IPS DF 6.9 (cell line): ENCODE measurements at places on chromosomes 2 and 18.

GRCh38 chr2:56416500-56417176 lies 232.8 kb downstream of the CCDC85A start:
- no peak for DNase-seq

DNA sequence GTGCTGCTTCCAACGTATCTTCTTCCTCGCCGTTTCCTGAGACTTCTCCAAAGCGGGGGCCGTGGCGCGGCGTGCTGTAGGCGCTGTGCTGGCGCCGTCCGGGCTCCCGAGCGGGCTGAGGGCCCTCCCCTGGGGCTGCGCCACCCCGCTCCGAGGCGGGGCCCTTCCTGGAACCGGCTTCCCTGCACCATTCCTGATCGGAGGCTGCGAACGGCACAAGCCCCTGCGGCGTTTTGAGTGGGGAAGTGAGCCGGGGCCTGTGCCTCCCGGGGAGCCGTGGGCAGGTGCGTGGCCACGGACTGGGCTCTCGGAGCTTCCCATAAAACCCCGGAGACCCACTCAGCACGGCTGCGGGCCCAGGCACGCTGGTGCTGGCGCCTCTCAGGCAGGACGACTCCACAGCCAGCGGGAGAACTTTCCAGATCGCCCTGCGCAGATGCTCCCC lies 74.7 kb downstream of the PSMG2 start:
- DNase-seq, result no peak

- no peak for DNase-seq
Observed at GRCh38 chr2:198698230-198698629, 759.5 kb downstream of the SATB2 start.

DNA sequence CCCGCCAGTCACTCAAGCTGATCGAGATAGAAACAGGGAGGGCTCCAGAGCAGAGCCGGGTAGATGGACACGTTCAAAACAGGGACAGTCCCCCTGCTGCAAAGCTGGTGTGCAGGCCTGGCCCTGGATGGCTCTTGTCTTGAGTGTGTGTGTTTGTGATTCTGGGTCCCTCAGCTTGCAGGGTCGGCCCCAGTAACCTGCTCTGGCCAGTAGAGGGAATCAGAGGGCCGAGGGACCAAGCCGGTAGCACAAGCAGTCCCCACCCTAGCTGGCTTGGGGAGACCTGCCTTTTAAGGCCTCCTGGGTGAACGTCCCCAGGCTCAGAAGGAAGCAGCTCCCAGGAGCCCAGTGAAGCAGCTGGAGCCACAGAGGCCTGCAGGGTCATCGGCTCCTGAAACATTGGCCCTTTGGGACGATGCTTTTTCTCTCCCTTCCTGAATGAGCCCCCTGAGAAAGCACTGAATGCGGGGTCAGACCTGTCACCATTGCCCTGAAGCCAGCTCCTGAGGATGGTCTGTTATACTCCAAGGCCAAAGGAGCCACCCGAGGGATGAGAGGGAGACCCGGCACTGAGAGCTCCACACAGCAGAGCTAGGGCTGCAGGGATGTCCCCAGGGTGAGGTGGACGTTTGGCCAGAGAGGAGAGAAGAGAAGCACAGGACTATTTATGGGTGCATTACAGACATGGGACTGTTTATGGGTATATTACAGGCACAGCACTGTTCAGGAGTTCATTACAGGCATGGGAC lies 15.4 kb upstream of the MLPH start:
- no peak for DNase-seq

GRCh38 chr2:3785220-3785889 lies 82.0 kb downstream of the DCDC2C start:
- no peak for DNase-seq

- DNase-seq, result no peak
Observed at GRCh38 chr2:139293992-139294548, 513.9 kb upstream of the NXPH2 start.

GRCh38 chr2:104880076-104880475 lies 26.2 kb downstream of the POU3F3 start:
- no peak for DNase-seq

DNA sequence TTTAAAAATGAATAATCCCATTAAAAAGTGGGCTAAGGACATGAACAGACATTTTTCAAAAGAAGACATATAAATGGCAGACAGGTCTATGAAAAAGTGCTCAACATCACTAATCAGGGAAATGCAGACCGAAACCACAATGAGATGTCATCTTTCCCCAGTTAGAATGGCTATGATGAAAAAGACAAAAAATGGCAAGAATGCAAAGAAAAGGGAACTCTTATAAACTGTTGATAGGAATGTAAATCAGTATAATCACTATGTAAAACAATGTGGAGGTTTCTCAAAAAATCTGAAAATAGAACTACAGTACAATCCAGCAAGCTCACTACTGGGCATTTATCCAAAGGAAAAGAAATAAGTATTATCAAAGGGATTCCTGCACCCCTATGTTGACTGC lies 169.2 kb downstream of the METTL4 start:
- DNase-seq, result no peak

DNA sequence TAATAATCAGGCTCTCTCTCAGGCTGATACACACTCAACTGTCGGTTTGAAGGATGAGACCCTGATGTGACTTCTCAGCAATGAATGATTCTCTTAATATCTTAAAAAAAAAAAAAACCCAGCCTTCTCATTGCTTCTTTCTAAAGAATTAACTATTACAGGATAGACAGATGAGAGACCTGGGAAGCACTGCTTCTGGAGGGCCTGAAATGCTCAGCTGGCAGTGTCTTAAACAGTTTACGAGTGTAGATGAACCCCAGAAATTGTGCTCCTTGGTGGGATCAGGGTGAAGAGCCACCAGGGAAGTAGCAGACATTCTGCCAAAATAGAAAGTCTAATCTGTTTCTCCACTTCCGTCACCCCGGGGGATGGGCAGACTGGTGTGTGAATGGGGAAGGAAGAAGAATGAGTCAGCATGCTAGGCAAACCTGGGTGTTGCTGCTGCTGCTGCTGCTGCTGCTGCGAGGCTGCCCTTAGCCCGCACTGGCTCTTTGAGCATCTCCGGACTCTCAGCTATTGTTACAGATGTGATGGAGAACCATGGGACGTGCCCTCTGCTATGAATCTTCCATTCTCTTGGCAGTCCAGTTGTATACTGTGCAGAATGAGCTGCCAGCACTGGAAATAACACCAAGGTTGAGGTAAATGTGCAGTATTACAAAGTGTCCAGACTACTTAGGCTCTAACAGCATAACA lies 158.4 kb downstream of the SETBP1 start:
- DNase-seq, result no peak

DNA sequence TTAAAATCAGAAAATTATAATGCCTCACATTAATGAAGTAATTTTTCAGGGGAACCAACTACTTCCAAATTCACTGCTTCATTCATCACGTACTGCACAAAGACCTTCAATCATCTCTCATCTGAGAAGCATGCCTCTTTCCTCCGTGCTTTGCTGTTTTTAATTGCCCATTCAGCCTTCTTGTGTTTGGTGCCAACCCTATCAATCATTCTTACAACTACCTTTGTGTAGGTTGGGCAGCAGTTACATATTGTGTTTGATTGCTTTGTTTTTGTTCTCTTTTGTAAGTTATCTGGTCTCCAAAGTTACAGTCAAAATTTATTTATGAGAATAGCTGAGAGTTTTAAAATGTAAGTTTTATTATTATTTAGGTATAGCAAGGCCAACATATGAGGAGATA lies 549.0 kb upstream of the SLC8A1 start:
- DNase-seq, result no peak

- no peak for DNase-seq
Observed at GRCh38 chr2:234611209-234611608, 114.3 kb upstream of the ARL4C start.

- DNase-seq, result no peak
Observed at GRCh38 chr18:44882163-44882868, 201.6 kb downstream of the SETBP1 start.

- DNase-seq, result no peak
Observed at GRCh38 chr2:132668987-132669907, 758 bp downstream of the LYPD1 start.

- no peak for DNase-seq
Observed at GRCh38 chr18:31413137-31413536, 34.4 kb upstream of the DSG3 start.

DNA sequence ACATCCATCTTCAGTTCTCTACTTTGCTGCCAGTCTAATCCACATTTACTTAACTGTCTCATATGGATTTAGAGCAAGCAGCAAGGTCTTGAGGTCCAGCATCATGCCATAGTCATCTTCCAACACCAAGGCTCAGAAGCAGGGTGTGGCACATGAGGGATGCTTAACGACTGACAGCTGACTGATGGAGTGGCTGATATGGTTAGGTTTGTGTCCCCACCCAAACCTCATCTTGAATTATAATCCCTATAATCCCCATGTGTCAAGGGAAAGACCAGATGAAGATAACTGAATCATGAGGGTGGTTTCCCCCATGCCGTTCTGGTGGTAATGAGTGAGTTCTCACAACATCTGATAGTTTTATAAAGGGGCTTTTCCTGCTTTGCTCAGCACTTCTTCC lies 257.3 kb downstream of the NBAS start:
- no peak for DNase-seq

GRCh38 chr2:136055929-136056688 lies 61.8 kb downstream of the CXCR4 start:
- no peak for DNase-seq

- no peak for DNase-seq
Observed at GRCh38 chr2:241794250-241794823, 14.7 kb upstream of the NEU4 start.

GRCh38 chr2:113124181-113124961 lies 3.0 kb upstream of the IL1RN start:
- no peak for DNase-seq

DNA sequence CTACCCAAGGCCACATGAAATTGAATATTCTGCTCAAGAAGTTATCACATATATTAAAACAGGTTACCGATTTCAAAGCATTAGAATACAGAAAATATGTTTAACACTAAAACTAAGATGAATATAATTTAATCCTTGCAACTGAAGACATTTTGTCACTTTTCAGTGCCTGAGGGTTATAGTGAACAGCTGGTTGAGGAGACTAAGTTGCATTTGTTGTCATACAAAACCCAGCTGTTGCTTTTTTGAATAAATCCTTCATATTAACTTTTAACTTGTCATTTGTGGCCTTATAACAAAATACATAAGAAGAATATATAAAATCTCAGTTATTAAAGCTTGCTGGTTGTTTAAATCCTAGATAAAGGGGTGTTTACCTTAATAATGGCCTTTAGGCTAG lies 37.5 kb downstream of the RBKS start:
- no peak for DNase-seq

DNA sequence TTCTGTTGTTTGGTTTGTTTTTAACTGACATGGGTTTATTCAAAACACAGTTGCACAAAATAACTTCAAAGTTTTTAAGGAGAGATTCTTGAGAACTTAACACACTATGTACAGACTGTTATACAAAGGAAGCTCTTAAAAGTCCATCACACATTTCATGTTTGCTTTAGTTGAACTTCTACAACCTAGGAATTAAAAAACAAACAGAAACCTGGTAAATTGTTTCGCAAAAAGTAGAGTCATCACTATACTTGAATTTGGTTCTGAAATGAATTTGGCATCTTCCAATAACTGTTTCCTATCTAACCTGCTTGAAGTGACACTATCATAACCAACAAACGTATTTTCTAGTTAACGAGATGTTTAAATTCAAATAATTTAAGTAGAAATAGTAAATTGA lies 21.8 kb downstream of the TRIP12 start:
- DNase-seq, result no peak

- DNase-seq, result no peak
Observed at GRCh38 chr2:149427387-149427786, 97.0 kb downstream of the LYPD6 start.

DNA sequence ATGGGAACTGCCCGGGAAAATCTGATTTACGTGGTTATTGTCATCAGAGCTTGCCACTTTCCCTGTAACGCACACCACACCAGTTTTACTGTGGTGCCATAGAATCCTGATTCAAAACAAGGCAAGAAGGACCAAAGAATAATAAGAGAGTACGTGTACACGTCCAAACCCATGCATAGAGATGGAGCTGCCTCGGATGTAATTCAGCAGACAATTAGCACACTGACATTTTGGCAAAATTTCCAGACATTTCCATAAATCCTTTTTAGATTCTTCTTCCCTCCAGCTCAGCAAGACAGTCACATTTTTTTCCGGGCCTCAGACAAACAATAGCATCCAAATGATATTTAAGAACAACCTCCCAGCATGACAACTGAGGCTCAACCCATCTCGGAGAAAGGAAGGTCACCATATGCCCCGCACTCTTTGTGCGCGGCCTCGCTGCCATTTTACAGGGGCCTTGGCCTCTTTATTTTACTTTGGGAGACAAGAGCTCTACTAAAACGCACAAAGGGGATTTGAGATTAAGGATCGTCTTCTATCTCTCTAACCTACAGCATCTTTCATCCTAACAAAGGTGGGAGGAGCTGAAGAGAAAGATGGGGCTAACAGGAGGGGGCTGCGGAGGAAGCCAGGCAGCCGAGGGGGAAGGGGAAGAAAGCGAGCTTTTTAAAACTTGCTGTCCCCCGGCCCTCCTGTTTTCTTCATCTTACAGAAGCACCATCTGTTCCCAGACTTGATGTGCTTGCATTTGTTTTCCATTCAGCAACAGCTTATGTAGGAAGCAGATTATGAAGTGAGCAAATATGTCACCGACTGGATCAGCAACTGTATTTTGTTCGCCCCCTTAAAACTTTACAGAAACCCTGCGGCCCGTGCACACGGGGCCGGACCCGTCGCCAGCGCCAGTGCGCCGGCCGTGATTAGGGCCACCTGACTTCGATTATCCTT lies 61.0 kb downstream of the CDCA7 start:
- no peak for DNase-seq

DNA sequence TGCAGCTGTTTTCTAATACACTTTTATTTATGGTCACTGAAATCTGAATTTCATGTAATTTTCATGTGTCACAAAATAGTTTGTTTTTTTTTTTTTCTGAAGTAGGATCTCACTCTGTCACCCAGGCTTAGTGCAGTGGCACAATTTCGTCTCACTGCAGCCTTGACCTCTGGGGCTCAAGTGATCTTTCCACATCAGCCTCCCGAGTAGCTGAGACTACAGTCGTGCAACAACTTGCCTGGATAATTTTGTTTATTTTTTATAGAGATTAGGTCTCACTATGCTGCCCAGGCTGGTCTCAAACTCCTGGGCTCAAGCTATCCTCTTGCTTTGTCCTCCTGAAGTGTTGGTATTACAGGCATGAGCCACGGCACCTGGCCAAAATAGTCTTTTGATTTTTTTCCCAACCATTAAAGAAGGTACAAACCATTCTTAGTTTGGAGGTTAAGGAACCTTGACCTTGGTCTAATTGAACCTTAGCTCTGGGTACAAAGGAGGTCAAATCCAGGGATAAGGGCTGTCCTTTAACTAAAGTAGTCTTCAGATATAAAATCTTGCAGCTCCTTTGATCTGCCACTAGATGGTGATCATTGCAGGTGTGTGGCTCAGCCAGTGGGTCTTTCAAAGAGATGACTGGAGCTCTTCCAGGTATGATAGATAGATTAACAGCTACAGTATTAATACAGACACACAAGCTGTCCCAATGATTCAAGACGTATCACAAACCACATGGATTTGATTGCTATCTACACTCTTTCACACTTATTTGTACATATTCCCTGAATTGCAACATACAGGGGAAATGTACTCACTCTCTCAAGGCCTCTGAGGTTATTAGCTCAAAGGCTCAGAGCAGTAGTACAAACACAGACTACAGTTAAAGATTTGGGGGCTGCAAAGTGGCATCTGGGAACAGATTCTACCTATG lies 4.7 kb upstream of the KRCC1 start:
- no peak for DNase-seq
